Left lobe of liver (tissue), 2 donors: ENCODE measurements at places on chromosomes 12 and 14.

- DNase-seq: no peak
These were observed 85.7 kb upstream of the LMO3 start for GRCh38 chr12:16691624-16692023.

GRCh38 chr12:98431089-98431488, 84.3 kb upstream of the TMPO start:
- DNase-seq: no peak

DNA sequence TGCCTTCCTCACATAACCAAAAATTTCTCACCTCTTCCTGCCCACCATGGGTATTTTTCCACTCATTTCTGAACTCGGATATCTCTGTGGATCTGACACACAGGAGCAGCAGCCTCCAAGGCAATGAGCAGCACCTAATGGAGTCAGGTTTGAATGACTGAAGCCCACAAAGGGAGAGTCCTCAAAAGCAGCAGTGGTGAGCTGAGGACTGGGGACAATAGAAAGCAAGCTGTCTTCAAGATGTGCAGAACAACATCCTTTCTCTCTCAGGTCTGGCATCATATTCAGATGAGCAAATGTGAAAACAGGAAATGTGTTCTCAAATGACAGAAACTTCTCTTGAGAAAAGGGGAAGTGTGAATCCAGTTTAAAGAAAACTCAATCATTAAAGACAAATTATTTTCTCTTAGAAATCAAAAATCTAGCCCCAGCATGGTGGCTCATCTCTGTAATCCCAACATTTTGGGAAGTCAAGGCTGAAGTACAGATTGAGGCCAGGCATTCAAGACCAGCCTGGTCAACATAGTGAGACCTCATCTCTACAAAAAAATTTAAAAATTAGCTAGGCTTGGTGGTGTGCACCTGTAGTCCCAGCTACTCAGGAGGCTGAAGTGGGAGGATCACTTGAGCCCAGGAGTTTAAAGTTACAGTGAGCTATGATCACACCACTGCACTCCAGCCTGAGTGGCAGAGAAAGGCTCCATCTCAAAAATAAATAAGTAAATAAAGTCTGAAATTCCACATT, 54.2 kb downstream of the C12orf42 start:
- DNase-seq: no peak

- DNase-seq: no peak
These were observed 92.6 kb downstream of the SLC2A13 start for GRCh38 chr12:40013292-40013691.

- no peak for DNase-seq
These were observed 103.9 kb downstream of the ZFP36L1 start for GRCh38 chr14:68688872-68689371.

DNA sequence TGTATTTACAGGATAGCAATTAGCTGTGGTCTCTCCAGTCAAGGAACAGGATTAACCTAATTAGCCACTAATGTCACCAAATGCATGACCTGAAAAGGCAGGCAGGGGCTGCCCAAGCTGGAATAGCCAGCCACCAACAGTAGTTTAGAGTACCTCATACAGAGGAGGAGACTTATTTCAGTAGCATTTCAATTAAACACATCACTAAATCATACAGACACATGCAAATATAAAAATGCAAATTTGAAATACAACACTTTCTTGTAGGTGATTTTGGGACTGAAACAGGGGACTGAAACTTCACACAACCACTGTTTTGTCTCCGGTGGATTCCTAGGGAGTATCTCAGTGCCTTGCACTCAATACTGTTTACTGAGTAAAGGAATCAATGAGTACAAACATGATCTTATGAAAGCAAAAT, 636 bp upstream of the IFNG-AS1 start:
- no peak for DNase-seq

GRCh38 chr12:52988898-52989297, 17.4 kb upstream of the EIF4B start:
- no peak for DNase-seq

DNA sequence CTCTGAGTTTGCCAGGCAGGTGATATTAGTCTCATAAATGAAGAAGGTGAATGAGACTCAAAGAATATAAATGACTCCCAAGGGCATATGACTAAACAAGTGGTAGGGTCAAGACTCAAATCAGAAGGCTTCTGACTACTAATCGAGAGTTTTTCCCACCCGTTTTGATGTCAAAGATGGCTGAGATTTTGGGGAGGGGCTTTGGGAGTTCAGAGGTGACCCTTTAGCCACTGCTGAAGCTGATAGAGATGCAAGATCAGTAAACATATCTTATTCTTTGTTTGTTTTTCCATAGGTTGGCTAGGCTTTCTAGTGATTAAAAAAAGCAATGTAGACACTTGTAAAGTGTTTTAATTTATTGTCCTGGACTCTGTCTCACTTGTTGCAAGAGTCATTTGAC, 239.6 kb upstream of the PLEKHG7 start:
- DNase-seq: no peak

DNA sequence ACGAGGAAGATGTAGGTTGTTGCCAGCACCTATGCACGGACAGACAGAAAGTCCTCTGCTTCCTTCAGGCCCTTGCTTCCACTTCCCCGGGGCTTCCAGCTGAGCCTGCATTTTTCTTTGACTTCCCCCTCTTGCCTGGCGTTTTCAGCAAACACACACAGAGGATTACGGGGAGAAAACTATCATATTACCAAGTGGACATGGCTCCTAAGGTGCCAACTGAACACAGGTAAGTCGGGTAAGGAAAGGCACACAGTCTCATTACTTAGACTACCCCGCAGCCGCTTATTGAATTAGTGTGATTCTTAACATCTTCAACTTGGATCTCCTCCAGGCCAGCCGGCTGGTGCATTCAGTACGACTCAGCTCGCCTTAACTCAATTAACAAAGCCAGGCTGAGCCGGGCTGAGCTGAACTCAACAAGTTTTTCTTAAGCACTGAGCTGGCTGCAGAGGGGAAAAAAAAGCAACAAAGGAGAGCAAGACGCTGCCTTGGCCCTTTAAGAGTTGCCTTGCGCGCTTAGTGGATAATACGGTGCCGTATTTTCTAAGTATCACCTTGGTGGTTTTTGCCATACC, 19.2 kb upstream of the MAP1LC3B2 start:
- DNase-seq: no peak

DNA sequence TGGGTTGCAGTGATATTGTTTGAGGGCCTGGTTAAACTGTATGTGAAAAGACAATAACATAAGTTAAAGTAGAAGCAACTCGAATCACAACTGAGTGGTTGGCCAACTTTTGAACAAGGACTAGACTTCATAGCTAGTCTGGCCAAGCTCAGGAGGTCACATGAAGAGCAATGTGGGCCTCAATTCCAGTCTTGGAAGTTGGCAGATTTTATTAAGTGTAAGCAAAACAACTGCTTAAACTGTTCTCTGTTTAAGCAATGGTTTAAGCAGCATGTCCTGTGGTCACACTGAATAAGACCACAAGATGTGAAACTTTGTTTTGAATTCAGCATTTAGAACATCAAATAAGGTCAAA, 100.4 kb downstream of the TMTC3 start:
- no peak for DNase-seq

DNA sequence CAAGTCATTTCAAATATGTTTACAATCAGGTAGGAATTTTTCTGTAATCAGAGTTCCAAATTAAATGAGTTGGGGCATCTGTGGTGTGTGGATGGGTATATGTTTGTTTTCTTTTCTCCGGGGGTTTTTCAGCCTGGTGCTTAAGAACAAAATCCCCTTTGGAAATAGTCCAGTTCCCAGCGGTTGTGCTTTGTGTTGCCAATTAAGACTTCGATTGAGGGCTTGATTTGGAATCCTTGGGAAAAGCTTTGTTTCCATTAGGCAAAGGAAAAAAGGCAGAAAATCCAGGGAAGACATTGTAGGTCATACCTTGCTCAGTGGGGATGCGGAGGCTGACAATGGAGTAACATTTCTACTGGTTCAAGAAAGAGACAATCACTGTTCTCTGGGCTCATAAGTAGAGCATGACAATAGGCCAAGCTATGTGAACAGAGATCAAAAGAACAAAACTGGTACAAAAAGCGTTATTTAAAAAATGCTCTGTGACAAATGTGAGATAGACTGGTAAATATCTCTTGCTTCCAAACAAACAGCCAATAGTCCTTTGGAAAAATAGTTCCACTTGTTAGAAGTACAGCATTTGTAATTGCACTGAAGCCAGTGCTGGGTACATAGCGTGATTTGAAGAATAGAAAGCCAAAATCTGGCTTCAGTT, 79.7 kb downstream of the EML1 start:
- no peak for DNase-seq

- DNase-seq: no peak
These were observed 21.0 kb upstream of the ABCC9 start for GRCh38 chr12:21962236-21962635.

DNA sequence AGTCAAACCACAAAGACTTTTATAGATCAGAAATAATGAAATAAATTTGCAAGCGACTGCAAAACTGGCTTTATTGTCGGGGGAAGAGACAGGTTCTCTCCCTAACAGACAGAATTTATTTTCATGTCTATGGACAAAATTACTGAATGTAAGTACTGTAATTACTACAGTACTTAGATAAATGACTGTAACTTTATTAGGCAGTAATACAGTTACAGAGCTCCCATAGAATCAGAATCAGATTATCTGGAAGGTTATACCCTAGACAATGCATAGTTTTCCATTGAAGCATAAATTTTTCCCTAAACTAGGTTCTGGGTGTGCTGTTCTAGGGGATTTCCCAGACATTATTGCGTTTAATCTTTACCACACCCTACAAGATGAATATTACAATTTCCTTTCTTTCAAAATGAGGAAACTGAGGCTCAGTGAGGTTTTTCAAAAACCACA, 114.2 kb downstream of the C12orf75 start:
- DNase-seq: no peak

GRCh38 chr12:55720894-55721444, 776 bp downstream of the RDH5 start:
- peak; percentile 80 for DNase-seq

DNA sequence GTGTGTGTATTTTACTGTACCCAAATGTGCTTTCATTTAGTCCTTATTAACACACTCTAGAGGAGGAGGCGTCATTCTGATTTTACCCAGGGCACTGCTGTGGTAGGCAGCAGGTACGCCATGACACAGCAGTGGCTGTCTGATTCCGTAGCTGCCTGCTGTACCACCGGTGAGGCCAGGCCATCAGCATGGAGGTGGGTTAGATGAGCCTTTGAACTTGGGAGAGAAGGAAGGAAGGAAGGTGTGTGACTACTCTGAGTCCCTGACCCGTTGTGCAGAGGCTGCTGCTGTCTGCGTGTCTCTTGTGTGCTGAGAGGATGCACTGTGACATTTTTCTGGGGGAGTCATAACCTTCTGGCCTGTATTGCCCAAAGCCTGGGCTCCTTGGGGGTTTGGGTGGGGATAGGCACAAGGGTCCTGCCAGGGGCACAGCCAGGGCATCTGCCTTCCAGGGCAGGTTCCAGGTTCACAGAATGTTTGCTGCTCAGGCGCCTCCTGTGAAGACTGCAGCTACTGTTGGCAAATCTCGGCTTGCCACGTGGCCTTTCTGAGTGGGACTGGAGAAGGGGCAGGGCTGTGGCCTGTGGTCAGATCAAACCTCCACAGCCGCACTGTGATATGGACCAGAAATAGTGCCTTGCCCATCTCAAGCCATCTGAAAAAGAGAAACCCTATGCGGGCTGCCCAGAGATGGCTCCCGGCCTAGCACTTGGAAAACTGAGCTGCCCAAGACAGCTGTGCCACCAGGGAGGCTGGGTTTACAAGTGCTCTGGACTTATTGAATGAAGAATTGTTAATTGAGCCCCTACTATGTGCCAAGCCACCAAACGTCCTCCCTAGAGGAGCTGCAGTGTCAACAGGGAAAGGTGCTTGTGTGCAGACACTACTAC, 47.1 kb downstream of the MLXIP start:
- DNase-seq: peak; percentile 82

GRCh38 chr14:90544971-90545370, 148.1 kb downstream of the CALM1 start:
- DNase-seq: no peak

- no peak for DNase-seq
These were observed 220.6 kb upstream of the OR4E1 start for GRCh38 chr14:21894003-21894897.

GRCh38 chr14:67457782-67458181, 30.7 kb downstream of the TMEM229B start:
- no peak for DNase-seq

DNA sequence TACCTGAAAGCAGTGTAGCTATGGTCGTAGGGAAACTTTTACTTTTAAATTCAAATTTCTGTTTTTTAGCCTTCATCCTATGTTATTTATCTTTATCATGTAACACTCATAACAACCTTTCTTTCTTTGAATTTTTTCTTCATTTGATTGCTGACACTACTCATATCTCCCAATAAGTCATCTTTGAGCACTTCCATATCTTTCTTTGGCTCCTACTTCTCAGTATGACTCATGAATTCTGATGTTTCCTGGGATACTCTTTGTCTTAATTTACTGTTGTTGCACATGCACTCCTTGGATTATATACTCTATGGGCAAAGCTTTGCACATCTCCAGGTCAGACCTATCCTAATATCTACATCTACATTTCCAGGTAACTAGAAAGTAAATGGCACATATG, 18.1 kb upstream of the IAPP start:
- DNase-seq: no peak

DNA sequence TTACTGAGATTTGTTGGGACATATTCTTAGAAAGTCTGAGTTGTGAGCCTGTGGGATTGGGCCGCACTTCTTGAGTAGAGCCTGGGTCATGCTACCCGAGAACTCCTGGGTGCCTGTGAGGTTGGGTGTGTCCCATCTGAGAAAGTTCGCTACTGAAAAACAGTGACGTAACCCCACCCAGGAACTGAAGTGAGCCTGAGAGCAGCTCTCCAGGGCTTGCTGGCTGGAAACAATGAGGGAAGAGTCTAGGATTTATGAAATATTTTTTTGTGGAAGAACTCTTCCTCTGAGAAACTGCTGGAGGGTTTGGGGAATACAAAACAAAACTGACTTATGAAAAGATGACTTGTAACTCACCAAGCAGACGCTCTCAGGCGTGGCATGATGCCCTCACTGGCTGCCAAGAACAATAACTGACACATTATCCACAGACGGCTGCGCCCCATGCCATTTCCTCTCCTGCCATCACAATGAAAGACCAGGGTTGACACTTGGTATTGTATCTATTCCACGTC, 69.2 kb downstream of the RASSF3 start:
- DNase-seq: no peak
